ENCODE measurements at places on chromosomes 3 and 15. TPM values are rescaled to one million over a fixed set of nuclear protein-coding genes. Genes with fewer than 3 reads are reported as not detected.

GRCh38 chr15:78684657-78685056, 43.6 kb upstream of the CHRNB4 start:
- DNase-seq = no peak

DNA sequence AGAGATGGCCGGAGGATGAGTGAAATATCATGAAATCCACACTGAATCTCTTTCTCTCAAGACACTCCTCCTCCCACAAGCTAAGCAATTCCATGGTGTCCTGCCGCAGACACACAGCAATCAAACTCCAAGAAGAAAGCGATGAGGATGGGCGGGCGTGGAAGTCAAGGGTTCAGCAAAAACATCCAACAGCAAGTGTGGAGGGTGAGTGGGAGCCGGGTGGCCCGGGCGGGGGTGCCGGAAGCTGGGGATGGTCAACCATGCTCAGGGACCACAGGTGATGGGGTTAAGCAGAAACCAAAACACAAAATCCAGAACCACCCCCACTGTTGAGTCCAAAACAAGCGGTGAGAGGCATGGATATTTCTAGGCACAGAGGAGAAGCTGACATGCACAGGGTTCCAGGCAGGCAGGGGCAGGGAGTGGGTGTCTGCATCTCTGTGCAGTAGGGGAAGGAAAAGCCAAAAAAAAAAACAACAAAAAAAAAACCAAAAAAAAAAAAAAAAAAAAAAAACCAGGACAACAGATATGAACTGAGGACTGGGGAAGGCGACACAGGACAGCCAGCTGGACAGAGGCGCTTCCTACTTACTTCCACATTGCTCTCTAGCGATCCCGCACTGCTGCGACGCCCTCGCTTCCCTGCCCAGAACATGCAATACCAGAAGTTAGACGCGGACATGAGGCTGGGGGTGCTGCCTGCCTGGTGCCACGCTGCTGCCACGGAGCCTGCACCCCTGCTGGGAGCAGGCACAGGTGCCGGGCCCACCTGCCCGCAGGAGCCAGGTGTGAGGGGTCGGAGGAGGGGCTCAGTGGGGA, 61.0 kb upstream of the RPL32 start:
- DNase-seq = no peak

- DNase-seq = no peak
Measured at GRCh38 chr3:149003653-149004305, 12.4 kb downstream of the GYG1 start.

The MAGEL2 gene
- 7.6 TPM for total RNA-seq

The PIF1 gene
- total RNA-seq = 70.9 TPM
